Stimulated activated CD4-positive, alpha-beta T cell treated with anti-CD3 and anti-CD28 coated beads, Interleukin-1b, Interleukin-23, amount 100 ng/mL, for 4 hours (primary cell): ENCODE measurements at places on chromosomes 12 and 14.

DNA sequence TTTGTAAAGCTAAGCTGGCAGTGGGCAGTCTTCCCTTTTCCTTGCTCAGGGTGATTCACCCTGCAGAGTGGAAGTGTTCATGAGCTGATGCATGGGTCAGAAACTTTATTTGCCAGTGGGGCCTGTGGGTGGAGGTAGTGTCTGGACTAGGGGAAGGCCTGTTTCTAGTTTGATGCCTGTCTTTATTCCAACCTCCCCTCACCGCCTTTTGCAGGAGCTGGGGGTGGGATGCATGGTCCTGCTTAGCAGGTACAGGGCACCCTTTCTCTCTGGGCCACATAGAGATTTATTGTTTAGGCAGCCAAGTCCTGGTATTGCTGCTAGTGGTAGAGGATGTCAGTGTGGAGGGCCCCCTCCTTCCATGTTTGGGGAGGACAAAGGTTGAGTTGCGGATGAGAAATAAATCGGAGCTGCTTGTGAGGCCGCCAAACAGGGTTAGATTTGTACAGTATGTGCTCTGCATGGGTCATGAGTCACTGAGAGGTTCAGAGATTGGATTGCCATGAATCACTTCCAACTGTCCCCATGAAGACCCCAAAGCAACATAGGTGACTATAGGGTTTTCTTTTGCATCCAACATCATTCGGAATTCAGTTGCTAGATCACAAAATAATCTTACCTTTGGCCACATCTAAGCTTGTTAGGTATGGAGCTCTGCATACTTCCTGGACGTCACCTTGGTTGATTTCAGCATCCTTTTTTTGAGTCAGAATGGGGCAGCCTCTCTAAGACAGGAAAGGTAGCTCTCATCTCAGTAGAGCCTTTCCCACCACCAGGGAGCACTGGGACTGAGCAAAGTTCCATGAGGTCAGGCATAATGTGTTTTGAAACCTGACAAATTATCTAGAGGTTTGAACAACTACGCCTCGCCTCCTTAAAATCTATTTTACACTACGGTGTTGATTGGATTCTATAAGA, 8.8 kb downstream of the SMOC1 start:
- DNase-seq, result no peak

DNA sequence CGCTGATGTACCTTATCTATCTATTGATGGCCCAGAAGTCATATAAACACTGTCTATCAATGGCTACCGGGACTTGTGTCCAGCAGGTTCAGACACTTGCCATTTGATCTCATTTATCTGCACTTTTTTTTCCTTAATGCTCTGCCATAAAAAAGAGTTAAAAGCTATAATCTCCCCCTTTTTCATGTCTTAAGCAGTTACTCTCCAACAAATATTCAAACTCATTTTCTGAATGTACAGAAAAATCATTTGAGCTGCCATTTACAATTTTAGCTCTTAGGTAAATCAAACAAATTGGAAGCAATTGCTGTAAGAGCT, 101.4 kb downstream of the SLC8A3 start:
- DNase-seq, result no peak

- no peak for DNase-seq
Measured at GRCh38 chr12:51270951-51271518, 820 bp upstream of the SMAGP start.

- DNase-seq, result no peak
Measured at GRCh38 chr12:114408471-114408885, 2.5 kb upstream of the TBX5 start.

DNA sequence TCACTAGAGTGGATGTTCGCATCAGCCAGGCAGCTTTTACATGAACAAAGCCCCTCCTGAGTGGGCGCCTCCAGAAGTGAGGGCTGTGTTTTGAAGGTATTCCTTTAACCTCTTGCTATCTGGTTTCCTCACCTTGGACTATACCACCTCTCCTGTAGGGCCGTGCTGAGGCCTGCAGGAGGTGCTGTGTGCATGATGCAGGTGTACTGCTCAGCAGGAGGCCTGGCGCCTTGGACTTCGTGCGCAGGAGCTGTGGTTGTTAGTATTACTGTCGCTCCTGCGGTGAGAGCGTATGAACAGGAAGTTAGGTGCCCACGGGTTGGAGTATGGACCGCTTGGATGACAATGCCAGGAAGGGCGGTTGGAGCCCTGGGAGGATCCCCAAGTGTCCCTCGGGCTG, 130.7 kb downstream of the TSPAN9 start:
- no peak for DNase-seq

- no peak for DNase-seq
Measured at GRCh38 chr12:120399531-120399930, 30.6 kb upstream of the MSI1 start.

- no peak for DNase-seq
Measured at GRCh38 chr12:12182703-12183365, 84.0 kb downstream of the LRP6 start.

- no peak for DNase-seq
Measured at GRCh38 chr14:60963761-60964160, 17.1 kb downstream of the TRMT5 start.

- no peak for DNase-seq
Measured at GRCh38 chr12:120844297-120844696, 59.9 kb downstream of the SPPL3 start.

- no peak for DNase-seq
Measured at GRCh38 chr12:123113026-123113425, 37.9 kb downstream of the PITPNM2 start.

DNA sequence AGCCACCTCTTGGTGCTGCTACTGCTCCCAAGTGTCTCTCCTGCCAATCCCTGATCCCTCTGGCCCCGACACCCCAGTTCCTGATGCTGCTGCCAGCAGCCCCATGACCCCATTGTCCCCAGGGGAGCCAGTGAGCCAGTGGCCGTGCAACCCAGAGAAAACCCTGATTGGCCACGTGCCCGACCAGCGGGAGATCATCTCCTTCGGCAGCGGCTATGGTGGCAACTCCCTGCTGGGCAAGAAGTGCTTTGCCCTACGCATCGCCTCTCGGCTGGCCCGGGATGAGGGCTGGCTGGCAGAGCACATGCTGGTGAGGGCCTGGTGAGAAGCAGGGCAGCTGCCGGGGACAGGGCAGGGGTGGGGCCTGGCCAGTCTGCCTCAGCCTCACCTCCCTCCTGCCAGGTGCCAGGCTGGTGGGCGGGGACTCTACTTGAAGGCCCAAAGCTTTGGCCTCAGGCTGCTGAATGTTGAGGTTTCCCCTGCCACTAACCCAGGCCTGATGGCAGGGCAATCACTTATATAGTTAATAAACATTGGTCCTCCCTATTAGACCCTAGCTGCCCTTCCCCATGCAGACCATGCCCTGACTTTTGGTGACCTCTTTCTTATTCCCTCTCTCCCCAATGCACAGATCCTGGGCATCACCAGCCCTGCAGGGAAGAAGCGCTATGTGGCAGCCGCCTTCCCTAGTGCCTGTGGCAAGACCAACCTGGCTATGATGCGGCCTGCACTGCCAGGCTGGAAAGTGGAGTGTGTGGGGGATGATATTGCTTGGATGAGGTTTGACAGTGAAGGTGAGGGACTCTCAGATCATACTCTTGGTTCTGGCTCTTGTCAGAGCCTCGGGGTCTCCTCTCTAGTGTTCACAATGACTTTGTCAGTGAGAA, 5.1 kb downstream of the PCK2 start:
- no peak for DNase-seq

GRCh38 chr14:97052001-97052400, 254.8 kb downstream of the VRK1 start:
- DNase-seq, result no peak

DNA sequence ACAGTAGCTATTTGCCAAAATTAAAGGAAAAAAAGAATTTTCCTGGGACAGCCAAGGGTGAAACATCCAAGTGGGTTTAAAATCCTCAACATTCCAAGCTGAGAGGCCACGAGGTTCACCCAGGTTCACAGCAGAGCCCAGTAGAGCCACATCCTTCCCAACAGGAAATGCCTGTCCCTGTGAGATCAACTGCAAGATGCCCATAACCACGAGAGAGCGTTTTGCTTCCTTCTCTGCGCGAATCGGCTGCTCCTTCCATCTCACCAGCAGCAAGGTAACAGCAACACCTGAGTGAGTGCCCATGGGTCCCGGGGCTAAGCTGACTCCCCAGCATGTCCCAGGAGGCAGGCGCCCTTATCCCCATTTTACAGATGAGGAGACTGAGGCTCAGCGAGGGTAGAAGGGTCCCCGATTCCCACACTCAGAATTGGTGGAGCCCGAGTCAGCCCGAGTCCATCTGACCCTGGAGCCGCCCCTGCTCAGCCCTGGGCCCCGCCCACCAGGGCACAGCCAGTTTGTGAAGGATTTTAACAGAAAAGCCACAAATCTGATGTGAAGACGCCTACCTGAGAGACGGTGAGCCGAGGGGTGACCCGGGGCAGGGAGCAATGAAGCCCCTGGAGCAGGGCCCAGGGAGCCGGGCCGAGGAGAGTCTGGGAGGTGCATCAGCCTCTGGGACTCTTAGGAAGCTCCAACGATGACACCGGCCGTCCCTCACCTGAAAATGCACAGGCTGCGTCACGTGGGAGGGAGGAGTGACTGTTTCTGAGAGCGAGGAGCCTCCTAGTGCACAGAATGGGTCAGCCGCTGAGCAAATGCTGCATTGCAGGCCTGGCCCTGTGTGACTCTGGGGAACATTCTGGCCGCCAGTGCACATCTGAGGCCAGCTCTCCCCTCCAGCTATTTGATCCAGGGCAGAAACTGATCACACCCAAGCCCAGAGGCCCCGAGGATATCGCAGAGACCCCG, 236.9 kb upstream of the SFSWAP start:
- no peak for DNase-seq

DNA sequence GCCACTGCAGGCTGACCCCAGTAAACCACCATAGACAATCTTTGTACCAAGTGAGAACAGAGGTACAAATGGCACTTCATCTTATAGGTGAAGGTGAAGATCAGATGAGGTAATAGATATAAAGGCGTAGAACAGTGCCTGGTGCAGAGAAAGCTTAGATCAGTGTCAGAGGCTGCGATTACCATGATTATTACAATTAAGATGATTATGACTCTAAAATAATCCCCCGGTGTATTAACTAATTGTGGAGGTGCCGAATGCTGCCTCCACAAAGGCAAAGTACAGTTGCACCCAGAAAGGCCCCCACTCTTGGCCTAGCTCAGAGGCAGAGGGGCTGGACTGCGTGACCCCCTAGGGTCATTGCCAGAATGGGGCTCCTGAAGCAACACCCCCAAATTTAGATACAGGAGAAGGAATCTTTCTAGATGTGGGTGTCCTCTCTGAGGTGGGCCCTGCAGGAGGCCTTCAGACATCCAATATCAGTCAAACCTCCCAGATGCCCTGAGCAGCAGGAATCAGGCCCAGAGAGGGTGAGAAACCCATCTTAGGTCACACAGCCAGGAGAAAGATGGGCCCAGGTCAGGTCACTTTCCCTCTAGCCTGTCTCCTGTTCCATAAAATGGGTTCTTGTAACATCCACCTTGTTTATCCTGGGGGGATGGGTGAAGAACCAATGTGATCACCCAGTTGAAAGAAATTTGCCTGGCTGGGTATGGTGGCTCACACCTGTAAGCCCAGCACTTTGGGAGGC, 139.8 kb downstream of the PHETA1 start:
- no peak for DNase-seq

GRCh38 chr14:34098045-34098984, 147.4 kb upstream of the EGLN3 start:
- DNase-seq, result no peak
